ENCODE measurements at places on chromosomes 2 and 18. TPM values are rescaled to one million over a fixed set of nuclear protein-coding genes. Genes with fewer than 3 reads are reported as not detected.

ELOA2 gene
- not detected for total RNA-seq

DNER gene
- total RNA-seq = 2.7 TPM

TSPYL6 gene
- not detected for total RNA-seq

PLGLB2 gene
- total RNA-seq = 1.7 TPM

UGT1A4 gene
- 0.07 TPM for total RNA-seq

TMEM169 gene
- total RNA-seq = 2.9 TPM

ADAM23 gene
- total RNA-seq = 0.92 TPM

MTLN gene
- total RNA-seq = 188 TPM

LCT gene
- not detected for total RNA-seq

MYO5B gene
- total RNA-seq = 48.4 TPM

RAD51AP2 gene
- not detected for total RNA-seq

NT5DC4 gene
- not detected for total RNA-seq

KCNG2 gene
- total RNA-seq = not detected

CNTNAP5 gene
- total RNA-seq = not detected

GRCh38 chr2:46306330-46306751 lies 9.1 kb downstream of the EPAS1 start:
- peak; percentile 92 for DNase-seq

DNA sequence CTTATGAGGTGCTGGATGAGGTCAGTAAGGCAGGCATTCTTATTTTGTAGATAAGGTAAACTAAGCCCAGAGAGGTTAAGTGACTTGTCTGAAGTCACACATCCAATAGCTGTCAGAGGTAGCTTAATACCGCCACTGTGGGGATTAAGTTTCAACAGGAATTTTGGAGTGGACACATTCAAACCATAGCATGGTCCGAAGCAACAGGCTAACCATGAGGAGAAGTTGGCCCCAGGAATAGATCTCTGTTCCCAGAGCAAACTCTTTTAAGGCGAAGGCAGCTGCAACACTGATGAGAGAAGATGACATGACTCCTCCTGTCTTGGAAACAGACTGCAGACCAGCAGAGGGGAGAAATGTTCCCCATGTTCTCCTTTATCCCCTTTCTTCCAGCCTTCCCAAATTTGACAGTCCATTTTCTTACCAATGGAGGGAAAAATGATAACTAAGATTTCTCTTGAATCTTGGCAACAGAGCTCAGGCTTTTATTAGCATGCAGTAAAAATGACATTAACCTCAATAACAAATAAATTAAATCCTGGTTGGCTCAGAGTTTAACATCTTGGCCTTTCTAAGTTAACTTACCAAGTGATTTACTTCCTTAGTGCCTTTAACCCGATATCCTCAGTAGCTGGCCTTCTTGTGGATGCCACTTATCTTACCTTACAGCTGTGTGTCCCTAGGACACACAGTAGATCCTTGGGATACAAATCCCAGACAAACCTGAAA lies 67.9 kb upstream of the STPG4 start:
- DNase-seq = no peak

DNA sequence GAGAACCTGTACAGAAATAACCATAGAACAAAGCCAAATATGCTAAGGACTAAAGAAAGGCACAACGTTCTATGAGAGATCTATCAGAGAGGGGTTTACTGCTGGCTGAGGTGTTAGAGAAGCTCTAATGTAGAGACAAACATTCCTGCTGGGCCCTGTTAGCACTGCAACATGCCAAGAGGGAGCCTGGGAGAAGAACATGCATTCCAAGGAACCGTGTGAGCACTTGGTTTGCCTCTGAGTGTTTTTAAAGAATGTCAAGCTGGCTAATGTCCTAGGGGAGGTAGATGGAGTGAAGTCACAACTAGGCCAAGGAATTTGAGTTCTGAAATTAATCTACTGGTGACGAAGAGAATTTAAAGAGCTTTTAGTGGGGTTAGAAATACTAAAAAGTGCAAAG lies 384.3 kb upstream of the LYPD1 start:
- no peak for DNase-seq

DNA sequence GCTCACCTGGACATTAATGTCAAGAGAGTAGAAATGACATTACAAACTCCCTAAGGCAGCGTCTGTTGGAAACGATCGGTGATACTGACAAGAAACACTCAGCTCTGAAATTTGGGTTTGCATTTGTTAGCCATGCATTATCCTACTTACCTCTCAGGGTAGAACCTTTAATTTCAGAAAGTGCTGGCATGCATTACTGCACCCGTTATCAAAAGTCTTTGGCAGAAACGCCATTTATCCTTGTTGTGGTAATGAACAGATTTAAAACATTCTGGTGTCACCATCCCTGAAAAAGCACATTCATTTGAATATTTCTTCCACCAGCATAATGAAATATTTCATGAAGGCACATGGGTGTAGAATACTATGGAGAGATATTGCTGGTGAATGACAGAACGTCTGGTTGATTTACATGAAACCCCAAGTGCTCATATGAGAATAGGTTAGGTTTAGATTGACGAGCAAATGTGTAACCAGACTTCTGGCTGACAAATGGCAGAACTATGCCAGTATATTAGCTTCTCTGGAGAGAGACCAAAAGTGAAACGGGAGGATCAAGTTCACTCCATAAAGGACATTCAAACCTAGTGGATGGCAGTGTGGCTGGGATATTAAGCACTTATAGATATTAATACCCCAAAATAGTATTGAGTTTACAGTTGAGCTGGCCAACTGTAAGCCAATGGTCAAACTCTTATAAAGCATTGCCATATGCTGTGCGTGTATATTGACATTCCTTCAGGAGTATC lies 53.5 kb upstream of the ITGB6 start:
- no peak for DNase-seq

DNA sequence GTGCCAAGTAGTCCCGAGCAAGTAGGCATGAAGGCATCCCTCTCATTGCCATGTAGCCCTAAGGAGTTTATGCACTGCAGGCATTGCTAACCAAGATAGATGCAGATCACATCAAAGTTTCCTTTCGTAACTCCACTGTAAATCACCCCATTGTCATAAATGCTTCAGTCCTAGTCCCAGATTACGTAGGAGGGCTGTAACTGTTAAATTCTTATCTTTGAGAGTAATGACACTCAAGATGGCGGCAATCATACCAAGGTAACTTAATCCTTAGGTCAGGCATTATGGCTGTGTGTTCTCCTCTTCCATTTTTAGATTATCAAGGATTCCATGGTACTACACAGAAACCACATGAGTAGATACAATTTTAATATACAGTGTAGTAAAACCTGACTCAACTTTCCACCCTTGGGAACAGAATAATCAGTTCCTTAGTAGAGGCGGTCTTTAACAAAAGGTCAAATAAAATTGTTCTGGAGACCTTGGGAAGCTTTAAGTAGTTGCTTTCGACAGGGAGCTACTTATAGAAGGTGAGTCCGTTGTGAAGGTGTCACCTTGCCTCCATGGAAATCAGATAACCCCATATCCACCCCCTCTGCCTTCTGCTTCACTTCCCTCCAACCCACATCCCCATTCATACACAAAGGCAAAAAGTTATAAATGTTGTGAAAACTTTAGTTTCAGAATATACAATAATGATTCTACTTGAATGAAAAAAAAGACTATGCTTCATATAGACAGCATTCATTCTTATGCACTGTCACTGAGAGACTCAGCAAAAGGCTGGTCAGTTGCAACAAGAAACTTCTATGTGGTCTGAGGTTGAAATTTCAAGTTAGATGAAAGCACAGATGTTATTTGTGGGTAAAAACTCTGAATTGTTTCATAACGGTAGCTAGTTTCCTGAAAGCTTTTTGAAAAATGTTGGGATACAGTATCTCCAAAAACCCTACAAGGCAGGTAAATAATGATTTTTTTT lies 64.8 kb upstream of the GALNT5 start:
- no peak for DNase-seq

DNA sequence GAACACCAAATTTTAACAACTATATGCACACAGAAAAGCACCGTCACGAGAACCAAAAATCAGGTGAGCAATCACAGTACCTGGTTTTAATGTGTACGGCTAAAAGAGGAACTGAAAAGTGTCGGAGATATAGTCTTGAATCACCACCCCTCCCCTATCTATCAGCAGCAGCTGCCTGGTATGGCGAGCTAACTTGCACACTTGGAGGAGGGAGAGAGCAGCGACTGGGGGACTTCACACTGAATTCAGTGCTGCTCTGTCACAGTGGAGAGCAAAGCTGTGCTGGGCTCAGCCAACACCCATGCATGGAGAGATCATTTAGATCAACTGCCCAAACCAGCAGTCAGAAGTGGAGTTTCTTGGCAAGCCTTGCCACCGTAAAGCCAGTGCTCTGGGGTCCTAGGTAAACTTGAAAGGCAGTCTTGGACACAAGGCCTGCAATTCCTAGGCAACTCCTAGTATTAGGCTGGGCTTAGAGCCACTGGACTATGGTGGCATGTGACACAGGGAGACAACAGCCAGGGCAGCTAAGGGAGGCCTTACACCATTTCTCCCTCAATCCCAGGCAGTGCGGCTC lies 89.2 kb upstream of the CD226 start:
- DNase-seq = no peak

GRCh38 chr2:98025481-98026037 lies 29.8 kb upstream of the TMEM131 start:
- no peak for DNase-seq

DNA sequence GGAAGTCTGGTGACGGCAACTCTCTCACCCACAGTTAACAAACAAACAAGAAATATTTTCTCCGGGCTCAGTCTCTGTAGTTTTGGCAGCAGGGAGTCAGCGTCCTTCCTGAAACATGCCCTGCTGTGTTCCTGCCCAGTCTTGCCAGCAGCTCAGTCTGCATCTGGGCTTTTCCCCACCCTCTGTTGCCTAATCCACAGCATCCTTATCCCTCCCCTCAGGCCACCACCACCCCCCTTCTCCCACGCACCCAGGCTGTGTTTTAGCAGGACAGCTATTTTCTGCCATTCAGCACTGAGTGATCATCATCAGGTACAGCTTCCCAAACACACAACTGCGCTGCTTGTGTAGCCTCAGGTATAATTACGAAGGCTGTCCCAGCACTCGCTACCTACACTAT lies 168.2 kb downstream of the DPP10 start:
- DNase-seq = no peak

GRCh38 chr2:102401456-102401855 lies 21.5 kb upstream of the IL18RAP start:
- no peak for DNase-seq

DNA sequence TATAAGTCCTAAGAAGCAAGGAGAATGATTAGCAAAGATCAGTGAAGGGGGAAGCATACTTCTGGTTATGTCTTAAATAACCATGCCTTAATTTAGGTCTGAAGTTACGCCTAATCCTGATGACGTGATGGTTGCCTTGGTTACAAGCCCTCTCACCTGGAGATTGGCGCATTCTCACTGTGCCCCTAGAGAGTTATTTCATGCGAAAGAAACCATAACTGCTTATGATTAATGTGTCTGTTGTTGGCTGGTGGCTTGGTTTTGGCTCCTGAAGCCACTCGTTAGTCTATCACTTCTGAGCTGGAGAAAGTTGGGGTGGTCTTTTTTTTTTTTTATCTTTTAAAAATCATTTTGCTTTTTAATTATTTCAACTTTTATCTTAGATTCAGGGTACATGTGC lies 47.0 kb downstream of the TNFRSF11A start:
- DNase-seq = no peak

DNA sequence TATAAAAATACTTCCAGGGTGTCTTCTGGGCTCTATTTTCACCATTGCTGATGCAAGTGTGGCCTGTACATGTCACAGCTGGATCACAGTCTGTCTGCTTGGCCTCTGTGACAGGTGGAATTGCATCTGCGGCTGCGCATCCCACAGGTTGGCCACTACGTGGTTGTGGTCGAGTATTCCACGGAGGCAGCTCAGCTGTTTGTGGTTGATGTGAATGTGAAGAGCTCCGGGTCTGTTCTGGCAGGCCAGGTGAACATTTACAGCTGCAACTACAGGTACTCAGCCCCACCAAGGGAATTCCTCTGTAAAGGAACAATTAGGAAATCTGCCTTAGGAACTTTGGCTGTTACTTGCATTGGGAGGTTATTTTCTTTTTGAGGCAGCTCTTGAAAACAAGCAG lies 144.5 kb downstream of the LAMA3 start:
- no peak for DNase-seq

DNA sequence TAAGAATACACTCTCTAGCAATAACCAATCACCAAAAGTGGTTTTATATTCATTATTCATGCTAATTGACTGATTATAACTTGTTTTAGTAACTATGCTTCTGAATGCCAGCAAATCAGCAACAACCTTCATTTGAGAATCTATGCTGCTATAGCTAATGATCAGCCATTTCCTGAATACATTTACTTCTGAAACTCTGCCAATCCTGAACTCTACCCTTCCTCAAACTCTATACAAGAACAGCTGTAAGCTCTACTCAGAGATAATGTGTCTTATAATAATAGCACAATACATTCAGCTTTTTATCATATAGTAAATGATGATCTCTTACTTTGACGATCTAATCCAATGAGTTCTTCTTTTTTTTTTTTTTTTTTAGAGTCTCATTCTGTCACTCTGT lies 85.7 kb upstream of the EPAS1 start:
- DNase-seq = no peak

GRCh38 chr2:65549257-65549627 lies 116.8 kb upstream of the SPRED2 start:
- no peak for DNase-seq

- no peak for DNase-seq
Measured at GRCh38 chr18:74977041-74977440, 231.9 kb downstream of the PTGR3 start.

DNA sequence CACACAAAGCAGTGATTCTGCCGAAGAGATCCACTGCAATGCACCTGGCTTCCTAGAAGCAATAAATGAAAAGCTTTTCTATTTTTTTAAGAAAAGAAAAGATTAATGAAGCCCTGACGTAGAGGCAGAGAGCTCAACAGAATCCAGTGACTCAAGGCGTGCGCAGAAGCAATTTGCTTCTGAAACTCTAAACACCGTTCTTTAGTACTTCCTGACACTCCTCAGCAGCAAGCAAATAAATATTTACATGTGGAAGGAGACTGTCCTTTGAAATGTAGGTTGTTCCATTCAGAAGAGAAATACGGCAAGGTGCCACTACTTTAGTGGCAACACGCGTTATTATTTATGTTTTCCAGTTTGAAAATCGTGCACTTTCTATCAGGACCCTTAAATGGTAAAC lies 126.2 kb upstream of the ZNF516 start:
- no peak for DNase-seq

DNA sequence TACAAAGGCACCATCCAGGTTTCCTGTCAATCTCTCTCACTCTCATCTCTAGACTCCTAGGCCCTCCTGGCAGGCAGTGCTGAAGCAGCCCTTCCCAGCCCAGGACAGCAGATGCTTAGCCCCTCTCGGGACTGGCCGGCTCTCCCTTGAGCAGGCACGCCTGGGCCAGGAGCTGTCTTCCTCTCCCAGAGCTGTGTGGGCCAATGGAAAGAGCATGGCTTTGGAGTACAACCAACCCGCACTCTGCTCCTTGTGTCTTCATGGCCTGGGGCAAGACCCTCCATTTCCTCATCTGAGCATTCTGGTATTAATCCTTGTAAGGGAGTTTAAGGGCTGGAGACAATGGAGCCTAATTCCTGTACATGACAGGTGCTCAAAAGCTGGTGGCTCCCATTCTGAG lies 97.2 kb downstream of the CAPN13 start:
- no peak for DNase-seq

All from epithelial cell of proximal tubule (primary cell).